Stimulated activated CD4-positive, alpha-beta T cell treated with anti-CD3 and anti-CD28 coated beads, Interleukin-4, amount 100 ng/mL, for 48 hours (primary cell): ENCODE measurements at places on chromosomes 7 and 10.
A peak's percentile ranks its signal among the peaks of the same experiment; 100 is the strongest.

- peak; percentile 65 for DNase-seq
Observed at GRCh38 chr10:72334825-72335393, 19.8 kb downstream of the DNAJB12 start.

DNA sequence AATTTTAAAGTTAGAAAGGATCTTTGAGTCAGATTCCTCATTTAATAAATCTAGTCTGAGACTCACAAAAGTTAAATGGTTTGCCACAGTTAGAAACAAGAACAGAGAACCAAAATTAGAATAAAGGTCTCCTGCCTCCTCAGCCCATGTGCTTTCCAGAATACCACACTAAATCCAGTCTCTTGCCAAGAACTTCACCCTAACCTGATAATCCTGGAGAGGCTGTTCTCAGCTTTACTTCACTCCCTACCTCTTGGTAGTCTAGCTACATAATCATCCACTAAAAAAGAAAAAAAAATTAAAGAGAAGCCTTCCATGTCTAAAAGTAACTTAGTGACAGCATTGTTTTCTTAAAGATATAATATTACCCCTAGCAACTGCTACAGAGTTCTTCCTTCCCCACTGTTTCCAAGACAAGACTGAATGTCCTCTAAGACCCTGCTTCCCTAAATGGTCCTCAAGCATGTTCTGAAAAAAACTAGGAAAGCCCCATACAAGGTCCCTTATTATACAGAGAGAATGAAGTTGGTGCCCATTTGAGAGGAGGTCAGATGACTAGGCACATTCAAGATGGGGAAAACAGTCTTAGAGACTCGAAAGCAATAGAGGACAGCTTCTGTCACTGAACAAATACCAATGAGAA is 56.8 kb downstream of the ZNF438 start:
- DNase-seq: no peak

- DNase-seq: no peak
Observed at GRCh38 chr7:103150192-103150591, 1.3 kb upstream of the NAPEPLD start.

DNA sequence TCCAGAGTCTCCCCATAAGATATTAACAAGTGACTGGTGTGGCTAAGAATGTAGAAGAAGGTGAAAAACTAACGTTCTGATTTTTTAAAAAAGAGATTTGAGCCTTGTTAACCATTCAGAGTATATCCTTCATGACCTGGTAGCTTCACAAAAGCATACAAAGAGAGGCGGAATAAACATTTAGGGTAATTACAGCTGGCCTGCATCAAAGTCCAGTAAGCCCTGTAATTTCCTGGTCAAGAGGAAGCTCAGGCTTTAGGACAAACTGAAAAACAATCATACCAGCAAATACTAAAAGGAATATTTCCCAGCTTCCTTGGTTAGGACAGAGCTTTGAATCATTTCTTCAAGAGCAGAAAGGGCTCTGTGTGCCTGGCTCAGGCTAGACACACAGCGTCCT is 165.2 kb downstream of the COBL start:
- DNase-seq: no peak

DNA sequence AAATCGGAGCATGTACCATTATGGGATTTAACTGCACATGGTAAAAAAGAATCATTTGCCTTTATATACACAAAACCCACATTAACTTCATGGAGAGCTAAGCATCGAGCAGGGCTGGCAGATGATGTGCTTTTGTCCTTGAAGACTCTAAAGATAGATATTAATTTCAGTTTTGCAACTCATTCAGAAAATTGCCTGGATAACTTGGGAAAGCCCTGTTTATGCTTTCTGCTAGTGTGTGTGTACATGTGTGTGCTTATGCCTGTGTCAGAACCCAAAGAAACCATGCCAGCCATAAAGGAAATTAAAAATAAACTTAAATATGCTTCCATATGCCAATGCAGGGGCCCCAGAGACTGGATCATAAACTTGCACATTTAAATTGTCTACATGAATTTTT is 640.0 kb downstream of the PARD3 start:
- DNase-seq: no peak

DNA sequence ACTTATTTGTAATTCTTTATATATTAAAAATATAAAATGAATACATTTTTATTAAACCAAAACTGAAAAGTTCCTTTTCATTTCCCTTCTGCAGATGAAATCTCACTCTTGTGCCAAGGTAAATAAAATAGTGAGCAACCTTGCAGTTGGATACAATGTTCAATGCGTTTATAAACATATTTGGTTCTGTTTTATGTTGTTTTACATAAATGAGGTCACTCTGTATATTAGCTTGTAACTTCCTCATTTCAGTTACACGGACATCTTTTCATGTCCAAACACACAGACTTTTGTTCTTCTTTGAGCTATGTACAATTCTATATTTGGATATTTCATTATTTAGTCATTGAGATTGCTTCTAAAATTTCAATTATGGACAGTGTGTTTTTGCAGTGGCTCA is 107.7 kb downstream of the BBS9 start:
- no peak for DNase-seq

DNA sequence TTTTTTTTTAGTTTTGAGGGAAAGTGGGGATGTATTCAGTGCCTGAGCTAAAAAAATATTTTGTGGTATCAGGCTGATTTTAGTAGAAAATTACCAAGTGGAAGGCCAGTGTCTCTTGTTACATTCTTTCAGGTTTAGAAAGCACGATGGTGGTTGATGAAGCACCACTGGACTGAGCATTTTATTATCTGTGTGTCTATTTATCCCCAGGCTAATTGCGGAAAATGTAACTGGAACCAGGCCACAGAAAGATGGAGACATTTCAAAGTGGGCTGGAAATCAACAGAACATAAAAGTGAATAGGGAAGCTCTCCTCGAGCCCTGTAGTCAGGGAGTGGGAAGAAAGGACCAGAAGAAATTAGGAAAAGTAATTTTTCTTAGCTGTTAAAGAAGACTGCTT is 261.0 kb downstream of the STK31 start:
- no peak for DNase-seq

GRCh38 chr7:128037081-128037480 is 5.8 kb upstream of the LRRC4 start:
- no peak for DNase-seq

DNA sequence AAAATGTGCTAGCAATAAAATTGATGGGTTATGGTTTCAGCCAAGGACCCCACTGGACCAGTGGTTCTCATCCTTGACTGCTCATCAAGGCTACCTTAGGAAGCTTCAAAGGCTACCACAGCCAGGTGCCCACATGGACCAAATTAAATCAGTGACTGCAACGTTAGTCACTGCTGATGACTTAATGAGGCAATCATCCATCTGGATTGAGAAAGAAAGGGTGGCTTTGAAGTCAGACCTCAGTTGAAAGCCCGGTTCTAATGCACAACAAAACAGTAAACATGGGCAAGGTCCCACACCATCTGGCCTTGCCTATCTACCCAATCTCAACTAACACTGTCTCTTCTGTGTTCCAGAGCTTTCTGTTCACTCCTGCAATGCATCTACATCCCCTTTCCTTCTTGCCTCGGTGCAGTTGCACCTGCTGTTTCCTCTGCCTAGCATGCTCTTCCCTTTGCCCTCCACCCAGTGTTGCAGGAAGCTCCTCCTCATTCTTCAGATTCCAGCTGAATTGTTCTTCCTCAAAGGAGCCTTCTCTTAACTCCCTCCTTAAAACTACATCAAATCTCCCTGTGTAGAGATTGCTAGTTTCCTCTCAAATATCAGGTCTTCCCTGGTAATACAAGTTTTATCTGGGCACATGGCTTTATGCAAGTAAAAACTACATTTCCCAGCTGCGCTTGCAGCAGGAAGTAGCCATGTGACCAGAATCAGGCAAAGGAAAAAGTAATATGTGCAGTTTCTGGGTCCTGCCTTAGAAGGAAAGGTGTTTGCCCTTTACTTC is 10.3 kb upstream of the KCNK18 start:
- no peak for DNase-seq

DNA sequence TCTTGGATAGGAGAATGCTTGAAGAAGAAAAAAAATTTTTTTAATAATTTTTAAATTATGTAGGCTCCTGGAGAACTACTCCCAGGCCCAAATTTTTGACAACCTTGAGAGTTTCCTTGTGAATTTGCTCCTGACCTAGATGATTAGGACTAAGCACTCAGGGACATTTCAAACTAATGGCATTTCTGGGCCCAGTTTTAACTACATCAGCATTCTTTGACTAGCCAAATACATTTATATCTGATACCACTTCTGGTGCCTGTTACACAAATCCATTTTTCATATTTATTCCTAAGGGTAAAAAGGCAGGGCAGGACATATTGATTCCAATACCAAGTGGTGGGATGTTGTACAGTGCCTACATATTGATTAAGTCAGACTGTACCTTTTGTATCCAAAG is 60.8 kb upstream of the CC2D2B start:
- no peak for DNase-seq

- DNase-seq: no peak
Observed at GRCh38 chr7:90592033-90592432, 4.1 kb upstream of the CDK14 start.

- no peak for DNase-seq
Observed at GRCh38 chr10:56622335-56622973, 261.4 kb upstream of the ZWINT start.

GRCh38 chr10:60187691-60188090 is 202.0 kb downstream of the ANK3 start:
- DNase-seq: no peak

- no peak for DNase-seq
Observed at GRCh38 chr7:31805209-31805818, 118.3 kb downstream of the PPP1R17 start.
